ENCODE measurements at places on chromosomes 5 and 9.

- no peak for DNase-seq
Observed at GRCh38 chr5:65290677-65291076, 191.0 kb downstream of the ADAMTS6 start.

- no peak for DNase-seq
Observed at GRCh38 chr5:11973469-11973868, 69.2 kb upstream of the CTNND2 start.

- DNase-seq, result no peak
Observed at GRCh38 chr5:135229679-135230132, 169.3 kb downstream of the MACROH2A1 start.

DNA sequence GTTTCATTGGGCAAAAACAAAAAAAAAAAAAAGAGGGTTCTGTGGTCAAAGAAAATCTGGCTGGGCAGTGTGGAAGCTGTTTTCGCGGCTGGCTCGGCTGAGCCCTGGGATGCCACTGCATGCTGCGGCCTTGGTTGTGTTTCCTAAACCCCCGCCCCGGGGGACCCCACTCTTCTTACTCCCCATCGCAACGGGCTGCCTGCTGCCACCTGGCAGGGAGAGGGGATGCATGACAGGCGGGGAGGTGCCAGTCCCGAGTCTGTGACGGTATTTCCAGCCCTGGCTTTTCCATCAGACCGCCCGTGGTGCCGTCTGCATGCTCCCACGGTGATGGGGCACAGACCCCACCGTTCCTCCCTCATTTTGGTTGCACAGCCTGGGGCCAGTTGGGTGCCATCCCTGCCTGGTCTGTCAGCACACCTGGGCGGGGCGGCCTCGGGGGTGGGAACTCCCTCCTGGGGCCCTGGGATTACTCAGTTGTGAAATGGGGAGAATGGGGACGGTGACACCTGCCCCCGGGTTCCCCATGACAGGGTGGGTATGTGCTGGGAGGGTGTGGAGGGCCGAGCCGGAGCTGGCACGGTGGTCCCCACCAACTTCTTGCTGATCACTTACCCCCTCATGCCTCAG is 101.0 kb downstream of the RXRA start:
- no peak for DNase-seq

- no peak for DNase-seq
Observed at GRCh38 chr9:35431467-35431866, 58.4 kb upstream of the RUSC2 start.

All from DMS79 treated with DMSO at 0.1 percent for 48 hours (cell line).